ENCODE measurements at places on chromosomes 6 and 20.

- DNase-seq = no peak
These were observed 30.8 kb upstream of the CEP162 start for GRCh38 chr6:84258268-84258667.

GRCh38 chr6:37173493-37174195 is 3.7 kb downstream of the PIM1 start:
- no peak for DNase-seq

GRCh38 chr6:112640891-112641290 is 293.8 kb downstream of the RFPL4B start:
- DNase-seq = no peak

DNA sequence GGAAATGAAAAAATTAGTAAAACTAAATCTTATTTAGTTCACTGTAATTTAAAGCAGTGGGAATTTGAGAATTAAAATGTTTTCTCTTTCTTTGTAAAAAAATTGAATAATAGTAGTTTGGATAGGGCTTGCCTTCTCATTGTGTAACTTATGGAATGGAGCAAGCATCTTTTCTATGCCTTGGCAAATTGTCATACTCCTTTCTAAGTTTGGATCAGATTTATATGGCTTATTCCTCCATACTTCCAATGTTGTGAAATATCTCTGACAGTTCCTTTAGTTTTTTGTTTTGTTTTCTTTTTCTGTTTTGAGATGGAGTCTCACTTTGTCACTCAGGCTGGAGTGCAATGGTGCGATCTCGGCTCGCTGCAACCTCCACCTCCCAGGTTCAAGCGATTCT is 176.4 kb downstream of the SAMD5 start:
- no peak for DNase-seq

- DNase-seq = no peak
These were observed 757.1 kb upstream of the SLC35B3 start for GRCh38 chr6:9192405-9192909.

DNA sequence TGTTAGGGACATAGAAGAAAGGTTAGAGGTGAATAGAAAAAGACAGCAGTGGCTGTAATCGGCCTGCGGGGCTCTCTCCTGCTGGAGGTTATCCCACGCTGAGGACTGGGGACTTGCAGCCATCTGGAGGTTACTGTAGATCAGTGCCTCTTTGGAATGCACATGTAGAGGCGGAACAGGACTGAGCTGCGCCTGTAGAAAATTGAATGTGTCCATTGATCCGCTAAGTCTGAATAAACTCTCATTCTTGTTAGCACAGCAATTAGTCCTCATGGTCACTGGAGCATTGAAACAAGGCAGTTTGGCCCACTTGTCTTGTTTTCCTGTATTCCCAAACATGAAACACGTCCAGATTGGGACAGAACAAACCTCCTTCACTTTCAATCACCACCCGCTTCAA is 46.3 kb upstream of the F13A1 start:
- no peak for DNase-seq

GRCh38 chr6:168264593-168265335 is 54.8 kb downstream of the DACT2 start:
- DNase-seq = no peak

DNA sequence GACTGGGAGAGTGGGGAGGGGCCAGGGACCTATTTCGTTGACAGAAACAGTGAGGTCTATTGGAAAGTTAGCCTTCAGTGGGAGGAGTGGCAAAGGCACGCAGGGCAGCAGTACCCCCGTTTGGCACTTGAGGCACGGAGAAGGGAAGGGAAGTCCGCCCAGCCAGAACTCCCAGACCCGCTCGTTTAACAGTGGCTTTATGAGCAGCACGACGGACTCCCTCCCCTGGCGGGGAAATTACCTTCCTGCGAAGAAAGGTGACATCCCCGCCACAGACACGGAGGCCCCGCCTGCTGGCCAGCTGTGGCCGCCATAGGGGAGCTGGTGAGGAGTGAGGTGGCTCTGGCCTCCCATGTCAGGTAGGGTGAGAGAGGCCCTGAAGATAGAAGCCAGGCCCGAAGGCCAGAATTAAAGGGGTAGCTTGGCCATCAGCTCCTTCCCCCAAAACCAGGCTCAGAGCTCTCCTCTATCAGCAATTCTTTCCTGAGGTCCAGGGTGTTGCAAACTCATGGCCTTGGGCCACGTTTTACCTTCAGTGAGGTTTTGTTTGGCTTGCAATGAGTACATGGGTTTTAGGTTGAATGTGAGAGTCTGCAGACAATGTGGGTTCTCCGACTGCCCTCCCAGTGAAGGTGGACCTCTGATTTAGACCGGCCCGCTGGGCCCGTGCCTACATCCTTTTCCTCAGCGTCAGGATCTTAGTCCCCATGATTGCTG is 123.7 kb downstream of the MRPL14 start:
- DNase-seq = no peak

DNA sequence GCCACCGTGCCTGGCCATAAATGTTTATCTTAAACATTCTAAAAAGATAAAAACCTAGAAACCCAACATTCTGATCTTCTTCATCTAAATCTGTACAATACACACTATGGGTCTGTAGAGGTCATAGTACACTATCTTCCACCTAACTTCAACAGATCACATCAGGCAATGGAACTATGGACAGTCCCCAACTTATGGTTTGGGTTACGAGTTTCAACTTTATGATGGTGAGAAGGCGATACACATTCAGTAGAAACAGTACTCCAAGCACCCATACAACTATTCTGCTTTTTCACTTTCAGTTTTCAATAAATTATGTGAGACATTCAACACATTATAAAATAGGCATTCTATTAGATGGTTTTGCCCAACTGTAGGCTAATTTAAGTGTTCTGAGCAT is 23.1 kb downstream of the FKBP5 start:
- no peak for DNase-seq

DNA sequence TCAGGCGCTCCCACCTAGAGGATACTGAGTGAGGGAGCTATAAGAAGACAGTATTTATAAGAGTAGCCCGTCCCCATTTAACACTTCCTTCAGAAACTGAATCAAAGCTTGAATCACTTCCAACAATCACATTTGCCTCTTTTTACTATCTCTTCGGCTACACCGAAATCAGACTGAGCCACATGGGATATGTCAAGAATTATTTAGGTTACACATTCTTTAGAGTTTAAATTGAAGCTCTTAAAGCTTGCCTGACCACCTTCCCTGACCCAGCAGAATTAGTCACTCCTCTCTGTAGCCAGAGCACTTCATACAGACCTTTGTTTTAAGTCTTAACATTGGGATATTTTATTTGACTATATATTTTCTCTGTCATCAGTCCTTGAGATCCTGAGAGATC is 163.7 kb downstream of the MAFB start:
- DNase-seq = no peak

GRCh38 chr20:11143481-11143880 is 469.7 kb upstream of the JAG1 start:
- DNase-seq = no peak

DNA sequence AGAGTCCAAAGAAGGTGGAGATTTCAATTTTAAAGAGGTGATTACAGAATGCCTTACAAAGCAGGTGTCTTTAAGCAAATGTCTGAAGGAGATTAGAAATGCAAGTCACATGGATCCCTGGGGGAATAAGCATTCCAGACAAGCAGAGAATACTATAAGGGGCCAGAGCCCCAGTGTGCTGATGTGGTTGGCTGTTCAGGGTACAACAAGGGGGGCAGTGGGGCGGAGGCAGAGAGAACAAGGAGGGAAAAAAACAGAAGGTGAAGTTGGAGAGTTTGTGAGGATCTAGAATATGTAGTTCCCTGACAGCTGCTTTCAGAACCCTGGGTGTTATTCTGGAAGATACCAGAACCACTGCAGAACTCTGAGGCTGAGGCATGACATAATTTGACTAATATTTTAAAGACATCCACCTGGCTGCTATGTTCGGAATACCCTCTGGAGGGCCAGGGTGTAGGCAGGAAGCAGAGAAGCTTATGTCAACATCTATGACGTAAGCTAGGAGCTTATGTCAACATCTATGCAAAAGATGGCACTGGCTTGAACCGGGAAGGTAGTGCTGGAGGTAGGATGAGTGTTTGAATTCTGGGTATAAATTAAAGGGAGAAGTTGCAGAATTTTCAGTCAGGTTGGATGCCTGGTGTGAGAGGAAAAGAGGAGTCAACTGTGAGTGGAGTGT is 276.3 kb upstream of the AGPAT4 start:
- DNase-seq = no peak

DNA sequence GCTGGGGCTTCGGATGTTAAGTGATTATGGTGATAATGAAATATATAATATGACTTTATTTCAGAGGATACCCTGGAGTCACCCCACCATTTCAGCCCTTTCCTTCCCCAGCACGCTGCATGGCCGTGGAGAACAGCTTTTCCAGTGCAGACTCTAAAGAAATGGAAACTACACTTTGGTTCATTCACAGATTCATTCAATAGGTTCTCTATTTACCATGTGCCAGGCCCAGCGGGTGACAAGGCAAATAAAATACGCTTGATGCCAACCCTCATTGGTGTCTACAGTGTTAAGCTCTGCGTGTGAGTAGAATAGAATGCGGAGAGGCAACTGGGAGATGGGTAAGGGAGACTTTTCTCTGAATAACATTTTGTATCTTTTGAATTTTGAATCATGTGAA is 89.7 kb downstream of the TCP11 start:
- no peak for DNase-seq

GRCh38 chr20:35005463-35005961 is 49.8 kb downstream of the MYH7B start:
- DNase-seq = no peak

- no peak for DNase-seq
These were observed 18.7 kb downstream of the GLO1 start for GRCh38 chr6:38684237-38684636.

GRCh38 chr6:97110149-97110548 is 172.9 kb downstream of the MMS22L start:
- DNase-seq = no peak

DNA sequence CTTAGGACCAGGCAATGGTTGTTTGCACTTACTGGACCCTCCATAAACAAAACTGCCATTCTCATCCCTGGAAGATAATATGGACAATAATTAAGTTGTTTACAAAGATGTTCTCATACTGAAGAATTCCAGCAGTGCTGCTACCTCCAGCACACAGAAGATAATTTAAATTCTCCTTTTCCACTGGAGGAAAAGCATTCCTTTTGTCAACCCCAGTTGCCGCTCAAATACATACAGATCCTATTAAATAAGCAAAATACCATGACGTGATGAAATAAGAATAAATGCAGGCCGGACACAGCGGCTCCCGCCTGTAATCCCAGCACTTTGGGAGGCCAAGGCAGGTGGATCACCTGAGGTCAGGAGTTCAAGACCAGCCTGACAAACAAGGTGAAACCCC is 54.5 kb upstream of the IPCEF1 start:
- DNase-seq = no peak

- DNase-seq = no peak
These were observed 105.2 kb downstream of the UNC5CL start for GRCh38 chr6:40933864-40934263.

GRCh38 chr6:3341467-3341866 is 82.7 kb downstream of the PSMG4 start:
- no peak for DNase-seq
